Neuronal stem cell (in vitro differentiated cells): ENCODE measurements at places on chromosomes 1 and 21.
A peak's percentile ranks its signal among the peaks of the same experiment; 100 is the strongest.

GRCh38 chr1:110476028-110476765 lies 25.2 kb downstream of the PROK1 start:
- no peak for DNase-seq

DNA sequence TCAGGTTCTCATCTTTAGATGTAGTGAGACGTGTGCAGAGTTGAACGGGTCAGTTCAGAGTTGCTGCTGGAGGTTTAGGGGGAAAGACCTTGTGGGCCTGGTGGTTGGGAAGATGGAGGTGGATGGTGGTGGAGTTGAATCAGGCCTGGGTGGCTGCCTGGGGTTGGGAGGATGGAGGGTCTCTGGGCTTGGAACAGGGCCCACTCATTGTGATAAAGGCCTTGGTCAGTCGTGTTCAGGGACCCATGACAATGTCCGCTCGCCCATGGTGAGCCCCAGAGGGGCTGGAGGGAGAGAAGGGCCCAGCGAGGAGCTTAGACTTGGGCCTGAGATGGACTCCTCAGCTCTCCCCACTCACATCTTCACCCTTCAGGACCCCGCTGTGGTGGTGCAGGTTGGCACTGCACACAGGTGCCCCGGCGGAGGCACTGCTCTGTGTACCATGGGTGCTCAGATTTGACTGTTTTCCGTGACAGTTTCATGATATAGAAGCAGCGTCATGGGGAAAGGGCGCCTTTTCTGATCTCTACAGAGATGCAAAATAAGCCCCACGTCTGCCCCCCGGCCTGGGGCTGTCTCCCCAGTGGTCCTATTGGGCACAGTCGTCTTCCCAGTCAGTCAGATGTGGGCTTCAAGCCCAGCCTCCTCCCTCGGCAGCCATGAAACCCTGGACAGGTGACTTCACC lies 39.2 kb downstream of the DISP3 start:
- DNase-seq: no peak

- DNase-seq: peak; percentile 39
Measured at GRCh38 chr21:33402001-33402979, 923 bp upstream of the IFNGR2 start.

GRCh38 chr1:6245869-6246496 lies 2.0 kb downstream of the HES3 start:
- no peak for DNase-seq

DNA sequence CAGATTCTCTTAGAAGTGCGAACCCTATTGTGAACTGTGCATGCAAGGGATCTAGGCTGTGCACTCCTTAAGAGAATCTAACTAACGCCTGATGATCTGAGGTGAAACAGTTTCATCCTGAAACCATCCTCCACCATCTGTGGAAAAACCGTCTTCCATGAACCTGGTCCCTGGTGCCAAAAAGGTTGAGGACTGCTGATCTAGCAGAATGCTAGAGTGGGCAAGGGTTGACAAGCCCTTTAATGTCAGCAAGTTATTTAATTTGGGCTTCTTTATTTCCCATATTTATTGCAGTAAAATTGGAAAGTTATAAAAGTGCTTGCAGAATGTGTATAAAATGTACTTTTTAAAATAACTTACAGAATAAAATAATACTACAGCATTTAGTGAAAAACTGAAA lies 26.4 kb downstream of the ALG14 start:
- no peak for DNase-seq

- DNase-seq: peak; percentile 37
Measured at GRCh38 chr1:5424802-5425703, 567.2 kb downstream of the NPHP4 start.

DNA sequence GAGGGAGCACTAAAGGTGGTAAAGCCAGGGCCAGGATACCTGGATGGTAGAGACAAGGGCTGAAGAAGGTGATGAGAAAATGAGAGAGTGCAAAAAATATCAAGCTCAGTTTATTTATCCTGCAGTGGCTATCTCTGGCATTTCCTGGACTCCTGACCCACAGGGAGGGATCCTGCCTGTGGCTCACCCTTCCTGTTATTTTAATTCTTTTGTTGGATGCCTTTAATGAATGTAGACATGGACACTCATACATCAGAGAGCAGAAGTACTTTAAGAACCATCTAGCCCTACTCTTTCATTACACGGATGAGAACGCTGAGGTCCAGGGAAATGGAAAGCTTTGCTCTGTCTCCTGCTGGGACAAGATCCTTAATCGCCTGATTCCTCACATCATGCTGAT lies 20.6 kb downstream of the JUN start:
- no peak for DNase-seq

- DNase-seq: no peak
Measured at GRCh38 chr21:44382536-44382935, 29.1 kb downstream of the TRPM2 start.

GRCh38 chr21:16076465-16076864 lies 346.7 kb downstream of the USP25 start:
- no peak for DNase-seq

- DNase-seq: no peak
Measured at GRCh38 chr1:102833151-102833550, 275.2 kb downstream of the COL11A1 start.

GRCh38 chr1:77652970-77653516 lies 29.4 kb downstream of the ZZZ3 start:
- DNase-seq: no peak

- peak; percentile 87 for DNase-seq
Measured at GRCh38 chr1:38834937-38835827, 24.4 kb downstream of the RRAGC start.

- DNase-seq: no peak
Measured at GRCh38 chr1:156836041-156836654, 19.5 kb upstream of the SH2D2A start.

DNA sequence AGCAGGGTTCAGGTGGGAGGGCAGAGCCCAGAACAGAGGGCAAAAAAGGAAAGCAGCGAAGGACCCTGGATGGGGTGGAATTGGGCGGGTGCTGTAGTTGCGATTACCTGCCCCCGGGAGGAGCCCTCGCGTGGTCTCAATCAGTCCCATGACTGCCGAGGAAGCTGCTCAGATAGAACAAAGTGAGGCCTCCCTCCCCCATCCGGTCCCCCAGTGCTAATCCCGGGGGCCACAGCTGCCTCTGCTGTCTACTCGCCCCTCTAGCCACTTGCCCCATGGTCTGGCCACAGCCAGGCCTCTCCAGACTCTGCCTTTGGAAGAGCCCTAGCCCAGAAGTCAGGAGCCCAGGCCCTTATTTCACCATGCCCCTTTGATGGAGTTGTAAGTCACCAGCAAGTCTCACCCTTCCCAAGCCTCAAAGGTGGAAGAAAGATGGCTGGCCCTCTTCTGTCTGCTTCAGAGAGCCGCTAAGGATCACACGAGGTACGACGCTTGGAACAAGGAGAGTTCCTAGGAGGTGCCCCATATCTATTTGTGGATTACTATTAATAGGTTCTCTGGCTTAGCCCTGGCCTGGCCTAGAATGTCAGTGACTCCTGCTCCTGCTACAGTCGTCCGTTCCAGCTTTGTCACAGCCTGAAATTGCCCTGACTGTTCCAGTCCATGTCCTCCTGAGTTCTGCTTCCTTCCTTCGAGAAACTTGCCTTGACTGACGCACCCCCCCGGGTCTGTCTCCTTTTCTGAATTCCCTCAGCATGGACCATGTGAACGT lies 16.4 kb downstream of the ECHDC2 start:
- DNase-seq: no peak

DNA sequence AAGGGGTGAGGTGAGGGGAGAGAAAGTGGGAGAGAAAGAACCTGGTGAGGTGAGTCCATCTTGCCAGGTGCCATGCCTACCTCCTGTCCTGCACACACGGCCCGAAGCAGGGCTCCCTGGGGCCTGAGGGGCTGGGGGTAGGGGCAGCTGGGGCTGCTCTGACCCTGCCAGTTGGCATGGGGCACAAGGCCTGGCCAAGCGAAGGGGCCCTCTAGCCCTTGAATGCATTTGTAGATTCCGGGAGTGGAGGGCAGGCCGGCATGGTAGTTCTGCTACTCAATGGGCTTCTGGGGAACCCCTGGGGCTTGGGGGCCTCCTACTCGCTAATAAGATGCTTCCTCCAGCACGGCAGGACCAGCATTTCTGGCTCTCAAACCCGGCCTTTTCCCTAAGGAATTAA lies 3.6 kb upstream of the PRDM16 start:
- no peak for DNase-seq

DNA sequence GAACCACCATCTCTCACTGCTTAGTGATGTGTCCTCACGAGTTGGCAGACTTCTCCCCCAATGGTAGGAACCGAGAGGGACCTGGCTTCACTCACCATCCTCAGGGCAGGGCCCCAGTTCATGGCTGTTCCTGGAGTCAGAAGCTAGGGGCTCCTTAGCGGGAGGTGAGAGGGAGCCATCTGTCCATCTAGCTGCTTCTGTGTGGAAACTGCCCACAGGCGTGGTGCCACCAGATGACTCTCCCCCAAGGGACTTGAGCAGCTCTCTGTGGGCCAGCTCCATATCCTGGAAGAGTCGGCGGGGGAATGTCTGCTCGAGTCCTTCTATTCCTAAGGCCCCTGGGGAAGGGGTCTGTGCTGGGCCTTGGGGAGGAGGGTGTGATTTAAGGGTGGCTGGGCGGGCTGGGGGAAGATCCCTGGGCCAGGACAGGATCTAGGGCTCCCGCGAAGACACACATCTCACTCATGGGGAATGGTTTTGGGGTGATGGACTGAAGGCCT lies 16.3 kb downstream of the LRRC71 start:
- DNase-seq: no peak

DNA sequence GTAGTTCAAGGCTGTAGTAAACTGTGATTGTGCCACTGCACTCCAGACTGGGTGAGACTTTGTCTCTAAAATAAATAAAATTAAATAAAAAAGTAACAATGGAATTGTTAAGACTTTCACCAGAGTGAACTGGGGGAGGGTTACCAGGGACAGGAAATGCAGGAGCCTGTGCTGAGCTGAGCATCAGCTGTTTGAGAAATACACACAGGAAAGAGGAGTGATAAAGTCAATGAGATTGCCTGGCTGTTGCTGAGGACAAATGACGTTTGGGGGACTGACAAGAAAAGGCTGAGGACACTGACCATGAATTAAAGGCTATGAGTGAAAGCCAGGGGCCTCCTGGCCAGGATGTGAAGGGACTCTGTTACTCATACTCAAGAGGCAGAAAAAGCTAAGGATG lies 226.3 kb downstream of the SETD4 start:
- no peak for DNase-seq

GRCh38 chr1:105608713-105609112 lies 1447.8 kb upstream of the PRMT6 start:
- no peak for DNase-seq

DNA sequence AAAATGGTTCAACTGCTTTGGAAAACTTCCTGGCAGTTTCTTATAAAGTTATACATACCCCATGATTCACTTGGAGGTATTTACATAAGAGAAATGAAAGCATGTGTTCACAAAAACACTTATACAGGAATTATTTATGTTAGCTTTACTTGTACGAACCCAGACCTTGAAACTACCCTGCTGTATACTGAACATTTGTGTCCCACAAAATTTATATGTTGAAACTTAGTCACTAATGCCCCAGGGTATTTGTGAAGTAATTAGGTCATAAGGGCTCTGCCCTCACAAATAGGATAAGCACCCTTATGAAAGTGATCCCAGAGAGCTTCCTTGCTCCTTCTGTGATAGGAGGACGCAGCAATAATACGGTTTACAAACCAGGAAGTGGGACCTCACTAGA lies 42.7 kb upstream of the B3GALT2 start:
- DNase-seq: no peak

DNA sequence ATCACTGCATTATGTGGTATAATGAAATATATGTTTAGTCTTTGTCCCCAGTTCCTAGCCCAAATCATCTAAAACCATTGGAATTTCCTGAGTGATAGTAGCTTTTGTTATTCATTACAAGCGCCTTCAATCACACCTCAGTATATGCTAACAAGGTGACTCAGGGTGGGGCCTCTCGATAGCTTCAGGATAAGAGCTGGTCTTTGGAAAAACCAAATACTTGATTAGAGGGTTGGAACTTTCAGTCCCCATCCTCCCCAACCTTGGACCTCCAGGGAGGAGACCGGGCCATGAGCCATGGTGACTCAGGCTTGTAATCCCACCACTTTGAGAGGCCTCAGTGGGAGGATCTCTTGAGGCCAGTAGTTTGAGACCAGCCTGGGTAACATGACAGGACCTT lies 5.1 kb upstream of the BRDT start:
- no peak for DNase-seq

GRCh38 chr1:55774446-55774845 lies 559.3 kb upstream of the USP24 start:
- no peak for DNase-seq

GRCh38 chr1:111671852-111672251 lies 52.3 kb downstream of the RAP1A start:
- no peak for DNase-seq

DNA sequence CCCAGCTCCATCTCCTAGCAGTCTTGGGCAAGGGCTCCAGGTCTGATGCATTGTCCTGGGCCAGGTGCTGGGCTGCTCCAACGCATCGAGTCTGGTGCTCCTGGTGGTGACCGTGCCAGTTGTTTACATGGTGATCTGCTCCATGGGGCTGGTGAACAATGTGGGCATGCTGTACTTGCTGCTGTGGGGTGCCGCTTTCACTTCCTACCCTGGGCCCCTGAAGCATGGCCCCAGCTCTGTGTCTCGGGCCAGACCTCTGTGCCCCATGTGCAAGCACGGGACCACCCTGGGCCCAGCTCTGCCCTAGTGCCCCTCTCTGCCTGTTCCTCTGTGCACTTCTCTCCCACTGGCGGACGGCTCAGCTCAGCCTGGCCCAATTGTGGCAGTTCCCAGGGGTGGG lies 119.4 kb downstream of the MAST2 start:
- DNase-seq: no peak

DNA sequence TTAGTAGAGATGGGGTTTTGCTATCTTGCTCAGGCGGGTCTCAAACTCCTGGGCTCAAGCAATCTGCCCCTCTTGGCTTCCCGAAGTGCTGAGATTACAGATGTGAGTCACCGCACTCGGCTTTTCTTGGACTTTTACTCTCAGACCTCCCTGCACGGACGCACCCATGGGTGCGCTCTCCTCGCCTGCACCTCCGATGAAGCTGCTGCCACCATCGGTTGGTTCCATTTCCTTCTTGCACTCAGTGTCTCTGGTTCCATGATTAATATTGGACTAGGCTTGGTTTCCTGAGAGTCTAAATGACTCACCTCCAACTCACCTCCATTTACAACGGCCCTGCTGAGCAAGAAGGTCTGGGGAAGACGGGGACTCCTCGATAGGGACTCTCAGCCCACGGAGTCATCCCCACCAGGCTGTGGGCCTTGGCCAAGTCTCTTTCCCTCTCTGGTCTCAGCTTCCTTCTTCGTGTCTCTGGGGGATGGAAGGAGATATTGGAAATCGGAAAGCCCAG lies 6.7 kb upstream of the TNFRSF8 start:
- DNase-seq: no peak

- no peak for DNase-seq
Measured at GRCh38 chr1:53654216-53655210, 84.5 kb downstream of the GLIS1 start.

GRCh38 chr1:12064073-12064969 lies 1.2 kb downstream of the TNFRSF8 start:
- DNase-seq: no peak

GRCh38 chr1:181044449-181044966 lies 10.7 kb downstream of the MR1 start:
- DNase-seq: no peak

- DNase-seq: no peak
Measured at GRCh38 chr1:16118706-16119105, 37.2 kb downstream of the EPHA2 start.

GRCh38 chr1:159172614-159173291 lies 1.3 kb downstream of the CADM3 start:
- DNase-seq: no peak

GRCh38 chr1:64878931-64879611 lies 87.3 kb downstream of the JAK1 start:
- no peak for DNase-seq
